AG04450 (cell line): ENCODE measurements at places on chromosomes 13 and 19. TPM values are rescaled to one million over a fixed set of nuclear protein-coding genes. Genes with fewer than 3 reads are reported as not detected.

DNA sequence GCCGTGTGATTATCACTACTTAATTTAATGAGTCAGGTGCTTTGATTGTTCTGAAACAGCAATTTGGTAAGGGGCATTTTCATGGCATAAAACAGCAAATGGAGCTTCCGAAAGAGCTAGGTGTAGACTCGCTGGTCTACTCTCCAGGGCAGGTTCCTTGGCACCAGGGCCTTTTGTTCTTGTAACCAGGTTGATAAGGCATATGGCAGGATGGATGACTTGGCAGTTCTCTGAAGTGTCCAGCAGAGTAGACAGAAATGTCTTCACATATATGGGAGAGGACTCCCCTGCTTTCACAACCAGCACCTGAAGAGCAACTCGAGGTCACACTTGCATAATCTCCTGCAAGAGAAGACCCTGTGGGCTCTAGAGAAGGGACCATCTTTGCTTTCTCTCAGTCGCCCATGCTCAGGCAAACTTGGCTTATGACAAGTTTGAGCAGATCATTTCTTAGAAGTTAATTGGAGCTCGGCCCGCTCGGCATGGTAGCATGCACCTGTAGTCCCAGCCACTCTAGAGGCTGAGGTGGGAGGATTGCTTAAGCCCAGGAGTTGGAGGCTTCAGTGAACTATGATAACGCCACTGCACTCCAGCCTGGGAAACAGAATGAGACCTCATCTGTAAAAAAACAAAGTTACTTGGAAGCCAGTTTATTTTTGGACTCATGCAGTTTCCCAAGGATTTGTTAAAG lies 23.3 kb upstream of the WASF3 start:
- no peak for DNase-seq

- DNase-seq = no peak
Measured at GRCh38 chr19:17170538-17171297, 44.4 kb upstream of the USE1 start.

DNA sequence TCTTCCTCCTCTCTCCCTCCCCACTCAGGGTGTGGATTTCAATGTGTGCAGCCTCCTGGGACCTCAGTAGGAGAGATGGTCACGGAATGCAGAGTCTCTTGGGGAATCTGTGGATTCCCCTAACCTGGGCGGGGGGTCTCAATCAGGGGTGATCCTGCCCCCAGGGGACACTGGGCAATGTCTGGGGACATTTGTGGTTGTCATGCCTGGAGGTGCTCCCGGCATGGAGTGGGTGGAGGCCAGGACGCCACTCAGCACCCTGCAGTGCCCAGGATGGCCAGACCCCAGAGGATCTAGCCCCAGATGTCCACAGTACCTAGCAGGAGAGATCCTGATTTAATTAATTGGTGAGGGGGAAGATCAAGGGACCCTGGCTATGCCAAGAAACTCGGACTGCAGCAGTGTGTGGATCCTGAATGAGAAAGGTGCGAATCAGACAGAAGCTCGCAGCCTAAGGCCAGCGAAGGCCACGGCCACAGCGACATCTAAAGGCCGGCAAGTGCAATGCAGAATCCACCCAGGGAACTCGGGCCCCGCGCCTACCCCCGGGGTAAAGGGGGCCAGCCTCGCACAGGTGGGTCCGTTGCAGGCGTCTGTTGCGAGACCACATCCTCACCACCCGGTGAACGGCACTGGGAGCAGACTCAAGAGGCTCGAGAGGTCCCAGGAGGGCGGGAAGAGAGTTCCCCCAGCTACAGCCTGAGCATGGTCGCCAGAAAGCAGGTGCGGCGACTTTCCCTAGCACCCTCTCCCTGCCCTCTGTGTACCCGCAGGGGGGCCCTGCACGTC lies 88.8 kb downstream of the GNG7 start:
- DNase-seq = no peak

- no peak for DNase-seq
Measured at GRCh38 chr19:10111405-10111811, at the start of gene P2RY11. TSS of gene P2RY11 (plus strand) at chr19:10111693. CDS start at chr19:10111722, 29 bp downstream.

- no peak for DNase-seq
Measured at GRCh38 chr13:81929988-81930387, 1589.1 kb upstream of the SPRY2 start.

The DCLK1 gene
- not detected in 2 replicates for polyA plus RNA-seq
